ENCODE measurements at places on chromosomes 7 and 10.

- DNase-seq = no peak
These were observed 74.8 kb downstream of the GPR37 start for GRCh38 chr7:124690840-124691239.

GRCh38 chr7:149569726-149570422 is 72.3 kb upstream of the ZNF746 start:
- DNase-seq = no peak

GRCh38 chr7:6256109-6256483 is 16.3 kb downstream of the CYTH3 start:
- peak; percentile 43 for DNase-seq

GRCh38 chr10:88848499-88848898 is 3.1 kb downstream of the ANKRD22 start:
- DNase-seq = peak; percentile 63

GRCh38 chr10:89201345-89202032 is 5.6 kb downstream of the CH25H start:
- no peak for DNase-seq

DNA sequence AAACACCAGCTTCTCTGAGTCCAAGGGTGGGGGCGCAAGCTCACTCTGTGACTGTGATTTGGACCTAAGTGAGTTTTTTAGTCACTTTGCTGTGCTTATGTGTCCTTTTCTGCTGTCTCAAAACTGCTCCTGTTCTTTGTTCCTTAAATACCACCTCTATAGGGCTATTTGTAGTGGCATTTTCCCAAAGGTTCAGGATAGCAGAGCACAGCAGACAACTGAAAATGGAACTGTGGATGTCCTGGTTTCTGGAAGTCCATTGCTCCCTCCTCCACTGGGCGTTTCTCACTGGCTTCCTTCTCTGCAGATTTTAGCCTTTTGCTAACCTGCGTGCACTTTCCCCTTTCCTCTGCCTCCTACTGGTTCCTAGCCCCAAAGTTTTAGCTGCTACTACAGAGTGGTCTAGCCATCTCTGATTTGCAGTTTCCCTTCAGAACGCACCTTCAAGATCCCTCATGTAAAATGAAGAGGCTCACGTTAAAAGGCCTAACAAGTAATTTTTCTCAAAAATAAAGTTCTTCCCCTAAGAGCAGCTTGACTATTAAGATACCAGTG is 25.6 kb downstream of the BLVRA start:
- no peak for DNase-seq

GRCh38 chr7:48089046-48090003 is at the start of gene UPP1:
Gene UPP1, plus strand, starts transcription at chr7:48089265. Its CDS starts 5,519 bp downstream, at chr7:48094784.
- no peak for DNase-seq

- DNase-seq = no peak
These were observed 99.8 kb downstream of the KMT2C start for GRCh38 chr7:152335900-152336571.

GRCh38 chr10:22159180-22159579 is 58.6 kb downstream of the EBLN1 start:
- no peak for DNase-seq

DNA sequence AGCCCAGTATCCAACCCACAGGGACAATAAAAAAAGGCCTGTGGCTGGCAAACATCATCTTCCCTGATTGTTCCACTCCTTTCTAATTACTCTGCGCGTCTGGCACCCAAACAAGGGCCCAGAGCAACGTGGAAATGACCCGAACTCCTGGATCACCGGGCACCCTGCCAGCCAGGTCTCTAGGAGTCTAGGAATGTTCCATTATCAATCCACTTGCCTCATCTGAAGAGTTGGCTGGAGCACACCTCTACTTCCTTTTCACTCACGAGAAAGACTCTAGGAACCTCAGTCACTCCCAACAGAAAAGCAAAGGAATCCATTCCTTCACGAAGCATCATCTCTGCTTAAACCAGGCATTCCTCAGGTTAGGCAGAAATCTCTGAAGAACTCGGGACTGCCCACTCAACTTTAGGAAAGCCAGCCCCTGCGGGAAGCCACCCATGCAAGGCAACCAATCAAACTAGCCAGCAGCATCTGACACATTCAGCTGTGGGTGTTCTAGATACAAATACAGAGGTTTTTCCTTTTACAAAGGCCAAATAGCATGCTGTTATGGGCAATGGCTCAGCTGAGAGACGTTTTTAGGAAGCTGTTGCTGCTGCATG is 37.7 kb downstream of the ATXN7L1 start:
- no peak for DNase-seq

DNA sequence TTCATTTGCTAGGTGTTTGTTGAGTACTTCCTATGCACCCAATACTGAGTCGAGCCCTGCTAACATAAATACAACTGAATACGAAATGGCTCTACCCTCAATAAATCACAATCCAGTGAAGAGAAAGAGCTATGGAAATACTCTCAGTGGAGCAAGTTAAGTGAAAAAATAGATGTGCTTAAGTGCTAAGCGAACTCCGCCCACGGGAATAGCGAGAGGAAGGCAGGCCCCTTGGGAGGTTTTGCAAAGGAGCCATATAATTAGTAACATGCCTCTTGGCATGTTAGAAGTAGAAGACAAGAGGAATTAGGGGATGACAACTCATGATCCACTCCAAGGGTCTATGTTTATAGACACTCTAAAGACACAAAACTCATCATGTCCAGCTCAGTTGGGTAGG is 42.8 kb upstream of the TSPAN33 start:
- peak; percentile 30 for DNase-seq

DNA sequence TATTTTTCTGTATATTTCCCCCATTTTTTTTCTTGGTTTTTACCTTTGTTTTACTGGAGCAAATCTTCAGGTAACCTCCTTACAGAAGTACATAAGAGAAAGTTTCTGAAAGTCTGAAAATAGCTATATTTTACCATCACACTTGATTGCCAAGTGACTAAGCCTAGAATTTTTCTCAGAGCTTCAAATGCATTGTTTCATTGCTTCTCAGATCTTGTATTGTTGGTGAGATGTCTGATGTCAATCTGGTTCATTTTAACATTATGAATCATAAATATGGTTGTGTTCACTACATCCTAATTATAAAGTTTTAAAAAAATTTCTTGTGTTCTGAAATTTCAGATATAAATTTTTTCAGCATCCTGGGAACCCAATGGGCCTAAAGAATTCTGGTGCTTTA is 228.2 kb downstream of the AHR start:
- DNase-seq = no peak

DNA sequence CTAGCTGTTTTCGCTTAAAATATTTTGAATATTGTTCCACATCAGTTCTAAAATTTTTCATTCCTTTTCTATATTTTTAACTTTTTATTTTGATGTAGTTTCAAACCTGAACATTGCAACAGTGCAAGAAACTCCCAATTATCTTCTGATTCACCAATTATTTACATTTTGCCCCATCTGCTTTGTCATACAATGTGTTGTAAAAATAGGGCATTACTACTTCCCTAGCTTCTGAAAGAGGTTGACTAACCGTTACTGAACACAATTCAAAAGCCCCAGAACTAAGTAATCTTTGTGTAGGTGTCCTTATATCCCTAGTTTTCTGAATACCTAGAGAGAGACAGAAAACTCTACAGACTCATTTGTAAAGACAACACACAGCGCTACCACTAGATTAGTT is 86.7 kb downstream of the AVL9 start:
- DNase-seq = no peak

DNA sequence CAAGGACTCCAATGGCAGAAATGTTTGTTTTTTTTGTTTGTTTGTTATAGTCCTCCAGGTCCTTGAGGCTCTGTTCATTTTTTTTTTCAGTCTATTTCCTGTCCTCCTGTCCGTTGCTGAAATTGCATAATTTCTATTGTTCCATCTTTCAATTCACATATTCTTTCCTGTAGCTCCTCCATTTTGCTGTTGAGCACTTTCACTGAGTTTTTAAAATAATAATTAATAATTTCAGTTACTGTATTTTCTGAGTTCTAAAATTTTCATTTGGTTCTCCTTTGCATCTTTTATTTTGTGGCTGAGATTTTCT is 202.3 kb upstream of the AGR3 start:
- DNase-seq = no peak

- no peak for DNase-seq
These were observed 51.2 kb upstream of the CAMK2B start for GRCh38 chr7:44376429-44377133.

DNA sequence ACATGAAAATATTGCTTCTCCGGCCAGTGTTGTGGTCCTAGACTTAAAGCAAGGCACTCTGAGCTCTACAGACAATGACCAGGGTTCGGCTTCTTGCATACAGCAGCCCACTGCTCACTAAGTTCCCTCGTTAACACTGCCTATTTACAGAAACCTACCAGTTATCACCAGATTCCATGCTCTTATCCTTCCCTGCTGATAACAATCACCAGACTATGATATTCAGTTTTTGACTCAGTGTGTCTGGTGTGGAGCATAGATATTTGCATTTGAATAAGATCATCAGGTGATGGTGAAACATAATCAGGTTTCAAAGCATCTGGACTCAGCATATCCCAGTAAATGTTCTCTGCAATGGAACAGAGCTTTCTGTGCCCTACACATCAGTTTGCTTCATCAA is 182.3 kb downstream of the SNX13 start:
- no peak for DNase-seq

GRCh38 chr7:93945083-93945482 is 23.5 kb downstream of the GNG11 start:
- no peak for DNase-seq

- no peak for DNase-seq
These were observed 110.0 kb downstream of the PDGFA start for GRCh38 chr7:409339-410281.

- peak; percentile 27 for DNase-seq
These were observed 15.6 kb upstream of the PLEKHS1 start for GRCh38 chr10:113735913-113736312.

DNA sequence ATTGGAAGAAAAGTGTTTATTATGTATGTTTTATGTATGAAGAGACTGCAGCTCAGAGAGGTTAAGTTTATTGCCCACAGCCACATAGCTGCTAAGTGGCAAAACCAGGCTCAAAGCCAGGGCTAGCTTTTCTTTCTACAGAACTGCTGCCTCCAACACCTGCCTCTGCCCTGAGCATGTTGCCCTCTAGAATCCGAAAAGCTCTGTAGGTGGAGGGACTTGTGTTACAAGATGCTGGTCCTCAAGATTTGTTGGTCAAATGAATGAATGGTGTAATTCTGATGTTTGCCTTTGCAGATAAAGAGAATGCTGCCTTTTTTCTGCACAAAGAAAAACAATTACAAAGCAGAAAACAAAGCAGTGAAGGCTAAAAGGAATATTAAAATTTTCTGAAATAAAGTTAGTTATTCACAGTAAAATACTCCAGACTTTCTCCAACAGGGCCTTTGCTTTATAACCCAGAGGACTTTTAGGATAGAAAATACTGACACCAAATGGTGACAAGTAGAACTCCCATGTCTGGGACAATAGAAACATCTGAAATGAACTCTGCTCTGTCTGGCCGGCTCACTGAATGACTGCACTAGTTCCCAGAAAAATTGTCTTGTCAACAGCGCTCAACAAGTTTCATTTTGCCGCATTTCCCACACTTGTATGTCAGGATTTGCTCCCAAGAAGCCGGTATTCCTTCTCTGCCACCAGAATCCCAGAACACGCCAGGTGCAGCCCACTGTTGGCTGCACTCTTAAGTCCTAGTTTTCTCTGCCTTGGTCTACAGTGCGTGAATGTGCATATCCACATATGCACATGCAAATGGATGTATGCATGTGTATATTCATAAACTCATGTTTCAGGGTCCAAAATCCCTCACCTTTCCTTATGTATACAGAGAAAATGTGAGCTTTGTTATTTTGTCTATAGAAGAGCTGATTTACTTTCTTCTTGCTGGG is 11.0 kb upstream of the DNTT start:
- DNase-seq = peak; percentile 59

- no peak for DNase-seq
These were observed 18.4 kb downstream of the FXYD4 start for GRCh38 chr10:43389867-43390266.

GRCh38 chr10:68095153-68095552 is 14.1 kb upstream of the MYPN start:
- DNase-seq = no peak

DNA sequence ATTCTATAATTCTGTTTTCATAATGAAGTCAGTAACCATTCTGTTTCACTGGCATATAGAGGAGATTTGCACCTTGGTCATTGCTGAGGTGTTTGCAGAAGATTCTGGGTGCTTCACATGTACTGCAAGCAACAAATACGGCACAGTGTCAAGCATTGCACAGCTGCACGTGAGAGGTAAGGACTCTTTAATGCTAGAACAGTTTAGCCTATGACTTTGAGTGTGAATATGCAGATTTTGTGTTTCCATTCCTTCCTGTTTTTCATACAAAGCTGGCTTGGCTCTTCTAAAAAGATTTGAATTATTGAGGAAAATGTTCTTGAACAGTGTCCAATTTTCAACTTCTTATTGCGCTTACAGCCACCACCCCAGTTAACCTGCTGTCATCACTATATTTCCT is 56.4 kb downstream of the MYPN start:
- DNase-seq = no peak
